ENCODE measurements at places on chromosomes 11 and 22.

DNA sequence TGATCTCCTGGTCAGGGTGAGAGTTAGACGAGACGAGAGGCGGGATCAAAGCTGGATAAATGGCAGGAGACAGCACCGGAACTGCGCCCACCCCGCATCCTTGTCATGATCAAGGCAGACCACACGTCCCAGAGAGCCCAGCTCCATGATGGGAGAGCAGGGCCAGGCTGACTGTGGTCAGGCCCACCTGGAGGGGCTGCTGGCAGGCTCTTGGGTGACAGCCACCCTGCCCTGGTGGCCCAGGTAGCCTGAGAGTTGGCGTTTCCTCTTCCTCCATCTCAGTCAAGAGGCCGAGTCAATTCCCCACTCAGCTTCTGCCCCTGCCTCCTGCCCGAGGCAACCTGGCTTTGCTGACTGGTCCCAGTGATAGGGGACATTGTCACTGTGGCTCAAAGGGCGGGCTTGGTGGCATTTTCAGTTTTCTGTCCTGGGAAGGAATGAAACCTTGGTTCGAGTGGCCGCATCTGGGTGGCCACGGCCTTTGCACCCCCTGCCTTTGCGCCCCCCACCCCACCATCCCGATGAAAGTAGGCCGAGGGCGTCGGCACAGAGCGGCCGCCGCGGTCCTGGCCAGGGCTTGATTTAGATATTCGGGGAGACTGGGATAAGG is 60.8 kb upstream of the PPARA start:
- no peak for DNase-seq

DNA sequence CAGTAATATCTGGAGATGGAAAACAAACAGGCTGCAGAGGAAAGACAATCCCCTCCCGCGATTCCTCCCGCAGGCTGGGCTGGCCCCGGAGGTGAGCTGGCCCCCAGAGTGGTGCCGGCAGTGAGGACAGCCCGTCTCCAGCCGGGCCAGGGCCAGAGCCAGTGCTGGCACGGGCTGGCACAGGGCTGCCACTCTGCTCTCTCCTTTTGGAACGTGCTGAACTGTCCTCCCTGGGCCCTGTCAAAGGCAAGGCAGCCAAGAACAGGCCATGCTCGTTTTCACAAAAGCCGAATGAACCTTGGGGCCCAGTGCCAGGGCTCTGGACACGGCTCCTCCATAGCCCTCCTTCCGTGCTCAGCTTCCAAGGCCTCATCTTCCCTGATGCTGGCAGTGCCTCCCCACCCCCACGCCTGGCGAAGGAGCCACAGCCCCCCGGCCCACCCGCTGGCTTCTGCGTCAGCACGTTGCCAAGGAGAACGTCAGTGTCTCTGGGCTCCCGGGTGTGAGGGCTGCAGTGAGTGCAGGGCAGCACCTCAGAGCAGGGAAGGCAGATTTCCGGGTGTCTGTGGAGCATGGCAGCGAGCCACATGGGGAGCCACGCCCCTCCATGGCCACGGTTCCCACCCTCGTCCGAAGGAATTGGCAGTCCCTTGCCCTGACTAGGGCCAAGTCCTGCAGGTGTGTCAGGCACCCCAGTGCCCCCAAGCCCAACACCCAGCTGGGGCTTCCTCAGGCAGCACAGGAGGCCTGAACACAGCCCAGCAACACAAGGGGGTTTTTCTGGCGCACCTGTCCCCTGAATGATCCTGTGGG is 28.6 kb downstream of the GNAZ start:
- no peak for DNase-seq

DNA sequence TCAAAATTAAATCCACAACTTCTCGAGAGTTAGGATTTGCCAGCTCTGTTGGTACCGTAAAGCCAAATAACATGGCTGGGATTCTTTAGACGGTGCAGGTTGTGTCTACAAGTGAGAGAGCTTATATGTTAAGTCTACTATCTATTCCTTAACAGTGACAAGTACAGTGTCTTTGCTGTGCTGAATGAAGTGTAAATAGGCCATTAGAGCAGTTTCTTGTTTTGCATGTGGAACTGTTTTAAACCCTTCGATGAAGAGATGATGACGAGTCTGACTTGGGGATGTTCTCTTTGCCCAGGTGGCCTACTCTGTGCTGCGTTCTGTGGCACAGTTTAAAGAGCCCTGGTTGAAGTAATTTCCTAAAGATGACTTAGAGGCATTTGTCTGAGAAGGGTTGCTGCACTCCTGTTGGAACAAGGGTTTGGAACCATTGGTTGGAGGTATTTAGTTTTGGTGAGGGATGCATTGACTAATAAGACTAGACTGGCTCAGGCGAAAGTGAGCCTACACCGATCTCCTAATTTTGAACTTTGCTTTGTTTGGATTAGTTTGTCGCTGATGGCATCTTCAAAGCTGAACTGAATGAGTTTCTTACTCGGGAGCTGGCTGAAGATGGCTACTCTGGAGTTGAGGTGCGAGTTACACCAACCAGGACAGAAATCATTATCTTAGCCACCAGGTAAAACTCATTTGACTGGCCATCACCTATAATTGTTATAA is 988 bp downstream of the RPS3 start:
- DNase-seq = peak; percentile 15

DNA sequence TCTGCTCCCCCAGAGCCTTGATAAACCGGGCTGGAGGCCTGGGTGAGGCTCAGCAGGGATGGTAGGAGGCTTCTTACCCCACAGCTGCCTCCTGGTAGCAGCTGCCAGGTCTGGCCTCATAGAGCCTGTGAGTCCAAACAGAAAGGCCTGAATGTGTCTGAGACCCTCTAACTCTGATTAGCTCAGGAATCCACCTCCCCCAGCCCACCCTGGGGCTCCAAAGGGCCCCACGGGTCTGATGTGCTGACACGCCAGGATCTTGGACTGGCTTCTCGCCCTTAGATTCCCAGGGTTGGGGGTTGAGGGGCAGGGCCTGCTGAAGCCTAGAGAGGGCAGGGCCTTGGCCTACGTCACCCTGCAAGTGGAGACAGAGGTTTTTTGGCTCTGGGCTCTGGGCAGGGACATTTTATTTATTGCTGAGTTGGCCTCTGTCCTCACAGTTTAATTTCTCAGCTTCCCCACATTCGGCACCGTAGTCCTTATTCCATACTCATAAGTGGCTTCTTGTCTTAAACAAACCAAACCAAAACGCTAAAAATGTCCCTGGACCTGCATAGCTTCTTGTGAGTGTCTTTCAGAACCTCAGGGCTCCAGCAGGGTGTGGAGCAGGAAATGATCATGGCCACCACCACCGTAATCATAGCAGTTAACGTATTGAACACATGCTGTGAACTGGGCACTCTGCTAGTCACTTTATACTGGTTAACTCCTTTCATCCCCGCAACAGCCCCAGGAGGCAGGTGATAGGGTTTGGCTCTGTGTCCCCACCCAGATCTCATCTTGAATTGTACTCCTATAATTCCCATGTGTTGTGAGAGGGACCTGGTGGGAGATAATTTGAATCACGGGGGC is 25.1 kb downstream of the KIAA1671 start:
- DNase-seq = no peak

GRCh38 chr22:31753005-31753633 is 700 bp upstream of the DEPDC5 start:
- DNase-seq = peak; percentile 22

GRCh38 chr11:89189776-89190175 is 12.1 kb downstream of the TYR start:
- DNase-seq = no peak

DNA sequence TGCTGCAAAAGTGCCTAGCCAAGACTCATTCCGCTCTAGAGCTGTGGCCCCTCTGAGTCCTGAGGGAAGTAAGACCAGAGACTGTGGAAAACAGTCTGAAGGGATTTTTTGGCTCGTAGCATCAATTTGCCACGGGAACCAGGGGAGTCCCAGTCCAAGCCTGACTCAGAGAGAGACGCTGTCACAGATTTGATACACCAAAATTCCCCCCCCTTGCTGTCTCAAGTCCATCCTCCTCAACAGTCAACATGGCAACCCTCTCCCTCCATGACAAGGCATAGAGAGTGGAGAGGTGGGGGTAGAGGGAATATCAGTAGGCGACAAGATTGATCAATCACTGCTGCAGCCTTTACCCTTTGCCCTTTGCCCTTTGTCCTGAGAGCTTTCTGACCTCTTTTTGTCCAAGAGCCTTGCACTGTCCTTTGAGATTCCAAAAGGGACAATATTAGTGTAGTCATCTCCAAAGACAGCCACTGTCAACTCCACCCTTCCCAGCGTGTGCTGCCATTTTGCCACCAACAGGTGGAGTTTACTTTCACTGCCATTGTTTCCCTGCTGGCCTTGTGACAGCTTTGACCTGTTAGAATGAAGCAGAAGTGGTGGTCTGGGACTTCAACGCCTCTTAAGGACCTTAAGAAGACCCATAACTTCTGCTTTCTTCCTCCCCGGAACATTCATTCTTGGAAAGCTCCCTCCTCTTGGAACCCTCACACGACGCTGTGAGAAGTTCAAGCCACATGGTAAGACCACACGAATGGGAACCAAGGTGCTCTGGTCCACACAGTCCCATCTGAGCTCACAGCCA is 7.3 kb downstream of the SLC15A3 start:
- DNase-seq = peak; percentile 59

DNA sequence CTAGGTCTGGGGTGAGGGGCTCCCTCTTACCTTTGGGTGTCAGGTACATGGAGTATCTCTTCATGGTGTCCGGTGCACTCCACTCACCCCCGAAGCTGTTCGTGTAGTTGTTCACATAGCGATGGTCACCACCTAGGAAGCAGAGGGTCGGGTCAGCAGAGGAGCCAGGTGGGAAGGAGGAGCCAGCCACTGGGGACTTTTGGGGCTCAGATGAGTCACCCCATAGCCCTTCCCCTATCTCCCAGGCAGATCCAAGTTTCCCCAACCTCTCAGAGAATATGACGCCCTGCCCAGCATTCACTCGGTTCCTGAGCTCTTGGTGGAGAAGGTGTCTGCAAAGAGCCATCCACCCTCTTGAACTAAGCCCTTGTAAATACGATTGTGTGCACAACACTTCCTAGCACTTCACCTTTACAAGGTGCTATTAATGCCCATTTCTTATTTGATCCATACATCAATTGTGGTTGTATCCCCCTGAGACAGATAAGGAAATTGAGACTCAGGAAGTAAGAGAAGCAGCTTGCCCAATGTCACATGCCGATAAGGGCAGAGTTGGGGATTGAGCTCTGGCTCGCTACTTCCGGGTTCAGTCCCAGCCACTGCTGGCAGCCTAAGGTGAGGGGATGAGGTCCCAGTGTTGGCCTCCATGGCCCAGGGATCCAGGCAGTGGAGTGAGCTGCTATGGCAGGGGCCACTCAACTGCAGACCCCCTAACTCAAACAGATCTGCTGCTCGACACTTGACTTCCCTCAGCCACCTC is 14.8 kb downstream of the TRIM29 start:
- no peak for DNase-seq

DNA sequence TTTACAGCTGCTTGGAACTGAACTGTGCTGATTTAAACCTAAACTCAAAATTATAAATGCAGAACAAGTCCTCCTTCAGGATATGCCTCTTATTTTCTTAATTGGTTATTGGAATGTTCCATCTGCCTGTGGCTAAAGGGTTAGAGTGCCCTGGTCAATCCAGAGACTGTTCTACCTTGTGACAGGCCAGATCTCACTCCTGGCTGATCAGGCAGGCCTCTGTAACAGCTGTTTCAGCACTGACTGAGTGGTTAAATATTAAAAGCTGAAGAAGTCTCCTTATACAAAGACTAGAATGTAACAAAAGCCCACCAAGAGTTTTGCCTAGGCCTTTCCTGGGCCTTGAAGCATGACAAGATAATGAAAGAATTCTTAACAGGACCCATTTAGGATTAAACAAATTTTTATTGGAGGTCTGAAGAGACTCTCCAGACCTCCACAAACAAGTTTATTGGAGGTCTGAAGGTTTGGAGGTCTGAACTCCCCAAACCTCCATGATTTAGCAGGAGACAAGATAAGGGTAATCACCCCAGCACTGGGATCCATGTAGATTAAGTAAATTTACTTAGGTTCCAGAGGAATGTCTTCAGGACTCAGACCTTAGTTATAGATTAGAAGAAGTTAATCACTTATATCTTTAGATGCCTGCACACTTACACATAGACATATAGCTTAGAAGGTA is 35.8 kb downstream of the TMPRSS5 start:
- no peak for DNase-seq

All from inflammatory macrophage treated with lipopolysaccharide for 4 hours (primary cell).